ENCODE measurements at places on chromosomes 7 and 10.

DNA sequence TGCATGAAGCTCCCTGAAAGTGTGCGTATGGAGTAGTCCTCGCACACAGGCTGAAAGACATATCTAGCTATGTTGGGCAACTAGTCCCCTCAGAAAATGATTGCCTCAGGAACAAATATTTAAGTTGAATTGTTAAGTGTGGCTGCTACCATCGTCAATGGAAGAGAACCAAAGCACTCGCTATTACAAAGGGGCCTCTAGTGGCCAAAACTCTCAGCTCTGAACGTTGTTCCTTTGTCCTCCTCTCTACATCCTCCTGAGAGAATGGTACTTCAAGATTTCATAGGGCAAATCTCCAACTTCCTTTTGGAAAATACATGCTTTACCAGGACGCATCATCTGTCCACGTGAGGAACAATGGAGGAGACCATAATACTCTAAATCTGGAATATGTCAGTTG is 209.9 kb downstream of the NRG3 start:
- no peak for DNase-seq

DNA sequence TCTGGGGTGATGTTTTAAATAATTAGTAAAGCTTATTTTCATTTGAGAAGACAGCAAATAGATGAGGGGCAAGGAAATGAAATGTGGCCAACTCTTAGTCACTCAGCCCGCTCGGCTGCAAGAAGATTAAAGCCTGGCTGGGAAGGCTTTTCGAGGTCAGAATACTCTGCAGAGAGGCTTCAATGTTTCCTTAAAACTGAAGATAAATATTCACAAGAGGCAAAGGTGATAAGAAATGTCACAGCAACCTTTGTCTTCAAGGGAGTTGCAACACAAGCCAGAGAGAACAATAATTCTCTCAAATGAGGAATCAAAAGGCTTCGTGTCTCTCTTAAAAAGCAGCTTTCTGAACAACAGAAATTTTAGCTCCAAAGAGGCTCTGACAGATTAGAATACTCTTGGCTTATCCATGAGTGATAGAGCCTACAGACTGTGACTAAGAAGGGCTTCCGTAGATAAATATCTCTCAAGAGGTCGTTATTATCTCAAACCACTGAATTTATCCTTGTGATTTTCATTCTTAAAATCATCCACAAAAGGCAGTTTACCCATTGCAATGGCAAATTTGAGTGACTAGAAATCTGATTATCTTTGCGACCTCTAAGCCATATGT is 92.5 kb downstream of the KLF6 start:
- no peak for DNase-seq

DNA sequence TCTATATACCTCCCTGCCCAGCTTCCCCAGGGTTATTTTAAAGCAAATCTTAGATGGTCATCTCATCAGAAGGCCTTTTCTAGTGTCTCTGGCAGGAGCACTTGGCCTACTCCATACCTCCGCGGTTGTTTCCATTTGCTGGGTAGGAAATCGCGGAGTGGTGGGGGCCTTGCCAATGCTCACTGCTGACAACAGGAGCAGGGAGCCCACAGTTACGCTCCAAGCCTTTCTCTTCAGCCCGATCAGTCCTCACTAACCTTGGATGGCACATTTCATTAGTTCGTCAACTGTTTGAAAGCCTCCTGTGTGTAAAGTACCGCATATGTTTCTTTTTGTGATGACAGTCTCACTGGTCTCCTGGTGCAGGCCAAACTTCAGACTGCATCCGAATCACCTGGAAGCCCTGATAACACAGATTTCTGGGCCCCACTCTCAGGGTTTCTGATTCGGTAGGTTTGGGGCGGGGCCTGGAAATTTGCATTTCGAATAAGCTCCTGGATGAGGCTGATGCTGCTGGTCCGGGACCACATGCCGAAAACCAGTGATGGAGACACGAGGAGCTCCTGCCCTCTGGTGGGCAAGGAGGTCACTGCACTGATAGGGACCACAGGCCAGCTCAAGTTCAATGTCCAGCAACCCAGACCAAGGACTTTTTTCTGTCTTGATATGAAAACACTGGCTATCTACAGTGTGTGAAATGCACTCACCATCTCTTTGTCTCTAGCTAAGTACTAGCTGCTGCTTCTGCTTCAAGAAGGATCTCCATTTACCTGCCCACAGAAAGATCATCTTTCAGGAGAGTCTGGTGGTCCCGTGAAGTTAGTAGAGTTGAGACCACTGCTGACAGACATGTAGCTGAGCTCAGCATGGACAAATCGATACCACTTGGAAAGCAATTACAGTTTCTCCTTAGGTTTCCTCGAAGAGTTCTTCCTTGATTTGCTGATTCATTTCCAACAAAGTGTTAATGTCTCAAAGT is 14.0 kb downstream of the LRGUK start:
- DNase-seq = peak; percentile 11

DNA sequence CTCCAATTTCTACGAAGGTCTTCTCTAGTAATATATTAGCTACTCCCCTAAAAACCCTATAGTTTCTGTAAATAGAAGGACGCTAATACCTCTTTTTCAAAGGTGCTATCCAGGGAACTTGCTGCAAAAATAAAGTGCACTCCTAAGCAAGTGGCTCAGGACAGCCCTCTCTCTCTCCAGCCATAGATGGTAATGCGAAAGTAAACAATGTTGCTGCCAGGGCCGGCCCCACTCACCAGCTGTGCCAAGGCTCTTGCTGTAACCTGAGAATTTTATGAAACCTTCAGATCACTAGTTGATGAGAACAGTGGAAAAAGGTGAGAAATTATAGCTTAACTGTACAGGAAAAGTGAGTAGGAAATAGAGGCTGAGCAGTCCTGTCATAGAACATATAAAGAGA is 10.9 kb upstream of the TAS2R39 start:
- DNase-seq = no peak

GRCh38 chr7:116805100-116805544 is 57.3 kb upstream of the CAPZA2 start:
- no peak for DNase-seq

DNA sequence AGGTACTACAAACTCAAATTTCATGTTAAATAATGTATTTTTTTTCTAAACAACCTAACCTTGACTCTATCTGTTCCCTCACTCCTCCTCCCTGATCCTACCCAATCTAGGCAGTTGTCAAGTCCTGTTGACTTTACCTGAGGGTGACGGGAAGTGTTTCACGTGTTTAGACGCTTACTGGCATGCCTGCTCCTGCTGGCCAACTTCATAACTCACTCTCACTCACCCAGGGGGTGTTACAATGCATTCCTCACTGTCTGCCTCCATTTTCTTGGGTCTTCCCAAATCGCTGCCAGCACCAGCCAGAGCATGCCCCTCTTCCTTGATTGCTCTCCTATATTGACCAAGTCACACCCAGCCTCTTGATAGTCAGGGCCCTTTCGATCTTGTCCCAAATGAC is 28.3 kb downstream of the CRCP start:
- no peak for DNase-seq

- no peak for DNase-seq
These were observed 47.8 kb downstream of the IKZF1 start for GRCh38 chr7:50352282-50352681.

DNA sequence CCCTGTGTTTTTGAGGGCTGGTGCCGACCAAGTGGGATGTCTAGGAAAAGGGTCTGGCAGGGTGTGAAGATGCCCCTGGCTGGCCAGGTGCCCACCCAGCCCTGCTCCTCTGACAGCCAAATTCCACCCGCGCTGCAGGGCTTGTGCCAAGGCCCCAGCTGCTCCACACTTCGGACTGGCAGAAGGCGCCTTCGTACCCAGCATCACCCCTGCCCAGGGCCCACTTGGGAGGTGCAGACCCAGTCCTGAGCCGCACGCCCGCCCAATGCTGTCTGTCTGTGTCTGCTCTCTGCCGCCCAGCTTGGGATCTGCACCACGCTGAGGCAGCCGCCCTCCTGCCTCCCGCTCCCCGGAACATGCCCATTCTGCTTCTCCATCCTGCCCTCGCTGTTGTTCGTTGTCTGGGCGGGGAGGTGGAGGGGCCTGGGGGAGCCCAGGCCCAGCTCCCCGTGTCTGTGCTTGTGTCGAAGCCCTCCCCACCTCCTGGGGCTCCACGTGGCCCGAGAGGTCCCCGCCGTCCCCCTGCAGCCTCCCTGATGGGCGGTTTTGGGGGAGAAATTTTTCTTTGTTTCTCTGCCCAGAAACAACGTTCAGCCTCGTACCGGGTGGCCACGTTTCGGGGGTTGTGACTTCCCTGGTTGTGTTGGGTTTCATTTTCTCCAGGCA is 36.9 kb upstream of the PPIF start:
- no peak for DNase-seq

DNA sequence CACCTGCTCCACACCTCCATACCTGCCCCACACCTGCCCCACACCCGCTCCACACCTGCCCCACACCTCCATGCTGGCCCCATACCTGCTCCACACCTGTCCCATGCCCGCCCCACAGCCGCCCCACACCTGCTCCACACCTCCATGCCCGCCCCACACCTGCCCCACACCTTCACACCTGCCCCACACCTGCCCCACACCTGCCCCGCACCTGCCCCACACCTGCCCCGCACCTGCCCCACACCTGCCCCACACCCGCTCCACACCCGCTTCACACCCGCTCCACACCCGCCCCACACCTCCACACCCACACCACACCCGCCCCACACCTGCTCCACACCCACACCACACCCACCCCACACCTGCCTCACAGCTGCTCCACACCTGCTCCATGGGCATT is 53.0 kb downstream of the PARP12 start:
- DNase-seq = no peak

DNA sequence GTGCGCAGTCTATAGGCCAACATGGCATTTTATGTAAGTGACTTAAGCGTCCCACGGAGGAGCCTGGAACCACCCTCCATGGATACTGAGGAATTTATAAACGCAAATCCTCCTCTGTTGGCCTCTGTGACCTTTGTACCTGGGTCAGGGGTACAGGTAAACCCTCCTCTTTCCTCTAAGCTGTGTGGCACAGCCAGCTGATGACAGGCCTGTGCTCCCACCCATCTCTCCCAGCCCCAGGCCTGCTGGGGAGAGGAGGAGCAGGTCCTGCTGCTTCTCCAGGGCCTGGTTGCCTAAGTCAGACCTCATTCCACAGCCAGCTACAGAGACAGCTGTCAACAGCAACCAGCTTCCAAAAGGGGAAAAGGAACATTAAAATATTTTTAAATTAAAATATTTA is 5.0 kb downstream of the AVPI1 start:
- no peak for DNase-seq

- DNase-seq = no peak
These were observed 188.0 kb downstream of the PPP1R9A start for GRCh38 chr7:95095259-95095965.

DNA sequence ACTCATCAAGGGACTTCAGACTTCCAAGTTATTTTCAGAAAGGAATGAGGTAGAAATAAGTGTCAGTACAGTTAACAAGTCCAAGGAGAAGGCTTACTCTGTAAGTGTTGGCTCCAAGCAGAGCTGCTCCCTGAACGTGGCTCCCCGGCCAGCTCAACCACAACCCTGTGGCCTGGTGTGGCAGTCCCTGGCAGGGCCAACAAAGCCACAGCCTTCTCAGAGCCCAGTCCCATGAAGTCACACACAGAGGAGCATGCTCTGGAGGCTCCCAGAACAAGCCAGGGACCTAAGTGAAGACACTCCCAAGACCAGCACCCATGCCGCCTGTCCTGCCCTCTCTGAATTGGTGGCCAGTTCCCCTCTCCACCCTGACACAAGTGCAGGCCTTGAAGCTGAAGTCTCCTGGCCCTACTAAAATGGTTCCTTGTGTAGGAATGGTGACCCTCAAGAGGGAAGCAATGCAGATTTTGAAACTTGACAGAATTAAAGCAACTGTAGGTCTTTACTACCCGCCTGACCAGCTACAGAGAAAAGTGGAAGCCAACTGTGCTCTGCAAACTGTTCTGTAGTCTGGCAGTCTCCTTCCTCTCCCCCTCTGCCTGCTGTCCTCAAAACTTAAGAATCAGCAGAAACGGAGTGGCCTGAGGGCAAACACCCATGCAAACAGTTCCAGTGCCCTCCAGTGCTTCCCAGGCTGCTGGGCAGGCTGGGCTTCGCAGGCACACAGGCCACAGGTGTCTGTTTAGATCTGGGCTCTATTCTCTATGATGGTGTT is 51.1 kb downstream of the NOD1 start:
- no peak for DNase-seq

- DNase-seq = no peak
These were observed 94.4 kb downstream of the INHBA start for GRCh38 chr7:41608447-41608846.

- no peak for DNase-seq
These were observed 24.7 kb downstream of the AUTS2 start for GRCh38 chr7:69622960-69623359.

DNA sequence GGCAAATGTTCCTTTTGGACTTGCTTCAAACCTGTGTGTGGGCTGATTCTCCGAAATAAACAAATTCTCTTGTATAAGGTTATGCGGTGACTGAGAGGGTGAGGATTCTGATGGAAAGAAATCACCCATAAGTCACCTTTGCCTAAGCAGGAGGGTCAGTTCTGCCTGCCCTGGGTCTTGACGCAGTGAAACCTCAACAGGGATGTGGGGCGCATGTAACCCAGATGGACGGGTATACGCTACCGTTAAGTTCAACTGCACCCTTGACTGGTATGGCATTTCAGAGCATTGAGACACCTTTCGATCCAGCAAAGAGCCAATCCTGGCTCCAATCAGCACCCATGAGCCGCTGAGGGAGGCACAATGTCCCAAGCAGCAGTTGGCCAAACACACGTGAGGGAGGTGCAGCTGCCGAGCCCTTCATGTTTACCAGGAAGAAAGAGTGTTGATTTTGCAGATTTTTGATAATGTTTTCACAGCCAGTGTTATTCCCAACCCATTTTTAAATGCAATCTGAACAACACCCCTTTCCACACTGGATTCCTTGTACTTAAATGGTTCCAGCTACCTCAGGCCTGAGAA is 48.1 kb downstream of the SORBS1 start:
- DNase-seq = no peak

DNA sequence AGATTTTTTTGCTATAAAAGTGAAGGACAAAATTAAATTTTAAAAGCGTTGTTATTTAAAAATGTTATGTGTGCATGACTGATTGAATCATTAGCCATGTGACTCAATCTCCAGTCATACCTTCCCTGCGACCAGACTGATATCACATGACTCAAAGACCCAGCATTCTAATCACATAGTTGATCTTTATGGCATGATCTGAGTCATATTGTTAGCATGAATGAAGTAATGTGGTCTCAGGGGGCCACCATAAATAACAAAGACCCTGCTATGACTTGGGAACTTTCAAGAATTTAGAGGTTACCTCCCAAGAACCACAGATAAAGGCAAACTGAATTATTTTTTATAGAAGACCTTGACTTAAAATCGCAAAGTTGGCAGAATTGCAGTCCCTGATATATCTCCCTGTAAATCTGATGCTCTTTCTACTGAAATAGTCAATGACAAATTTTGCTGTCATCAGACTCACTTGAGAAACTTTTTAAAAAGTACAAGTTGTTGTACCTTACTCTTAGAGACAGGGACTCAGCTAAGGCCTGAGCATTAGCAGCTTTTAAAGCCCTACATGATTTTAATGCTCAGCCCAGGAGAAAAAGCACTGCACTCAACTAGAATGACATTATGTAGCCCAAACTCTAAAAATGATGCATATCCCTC is 717.3 kb downstream of the XPNPEP1 start:
- no peak for DNase-seq
